ENCODE measurements at places on chromosomes 13 and 19. TPM values are rescaled to one million over a fixed set of nuclear protein-coding genes. Genes with fewer than 3 reads are reported as not detected.
A peak's percentile ranks its signal among the peaks of the same experiment; 100 is the strongest.

DNA sequence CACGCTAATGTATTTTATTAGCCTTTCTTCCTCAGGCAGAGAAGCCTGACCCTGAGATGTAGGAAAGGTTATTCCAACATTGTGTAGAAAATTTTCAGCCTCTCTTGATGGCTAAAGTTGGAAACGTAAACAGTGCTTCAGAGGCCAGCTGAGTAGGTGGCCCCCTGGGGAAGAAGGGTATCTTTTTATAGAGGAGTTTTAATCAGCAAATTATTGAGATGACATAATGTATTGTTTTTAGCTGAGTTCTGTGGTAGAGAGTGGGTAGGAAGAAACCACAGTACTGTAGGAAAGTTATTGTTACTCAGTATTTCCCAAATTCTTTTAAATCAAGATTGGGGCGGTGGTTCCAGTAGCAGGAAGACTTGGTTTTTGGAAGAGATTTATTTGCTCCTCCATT is 268.8 kb downstream of the DLEU7 start:
- no peaks in the 10 kb centered on the region for H3K36me3 ChIP-seq
- H3K27ac ChIP-seq = peak overlapping the region; percentile 82
- no peak overlapping the region for H3K4me3 ChIP-seq
- peaks cover 73% of the 10 kb centered on the region for H3K4me1 ChIP-seq
- H3K27me3 ChIP-seq = no peaks in the 10 kb centered on the region
- DNase-seq = no peak

GRCh38 chr19:16645140-16645539 is 14.8 kb downstream of the SMIM7 start:
- no peak for DNase-seq
- no peaks in the 10 kb centered on the region for H3K27me3 ChIP-seq
- no peak overlapping the region for H3K27ac ChIP-seq
- peaks cover 10% of the 10 kb centered on the region for H3K36me3 ChIP-seq
- H3K4me3 ChIP-seq = no peak overlapping the region
- H3K4me1 ChIP-seq = no peaks in the 10 kb centered on the region

- peaks cover 57% of the 10 kb centered on the region for H3K4me1 ChIP-seq
- DNase-seq = no peak
- H3K4me3 ChIP-seq = peak overlapping the region; percentile 52
- peaks cover 4% of the 10 kb centered on the region for H3K36me3 ChIP-seq
- peak overlapping the region; percentile 88 for H3K27ac ChIP-seq
- H3K27me3 ChIP-seq = no peaks in the 10 kb centered on the region
These were observed 79.3 kb downstream of the KDM4B start for GRCh38 chr19:5048091-5048726.

DNA sequence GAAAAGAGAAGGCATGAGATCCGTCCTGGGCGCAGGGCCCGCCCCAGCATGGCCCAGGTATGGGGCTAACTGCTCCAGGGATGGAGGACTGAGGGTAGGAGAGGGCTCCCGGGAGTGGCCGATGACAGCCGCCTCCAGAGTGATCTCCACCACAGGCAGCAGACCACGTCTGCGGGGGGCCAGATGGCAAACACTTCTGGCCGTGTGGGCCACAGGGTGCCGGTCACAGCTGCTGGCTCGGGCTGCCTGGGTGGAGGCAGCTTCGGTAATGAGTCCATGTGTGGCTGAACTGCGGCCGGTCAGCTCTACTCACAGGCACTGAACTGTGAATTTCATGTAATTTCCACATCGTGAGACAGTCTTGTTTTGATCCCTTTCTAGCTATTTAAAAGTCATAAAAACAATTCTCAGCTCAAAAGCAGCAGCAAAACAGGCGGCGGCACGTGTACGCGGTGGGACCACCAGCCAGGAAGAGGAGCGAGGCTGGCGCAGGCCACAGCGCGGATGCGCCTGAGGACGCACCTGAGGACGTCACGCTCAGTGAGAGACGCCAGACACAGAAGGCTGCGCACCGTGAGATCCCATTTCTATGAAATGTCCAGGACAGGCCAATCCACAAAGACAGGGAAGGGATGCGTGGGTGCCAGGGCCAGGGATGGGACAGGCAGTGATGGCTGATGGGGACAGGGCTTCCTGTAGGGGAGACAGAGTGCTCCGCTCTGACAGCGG is 4.0 kb downstream of the LSM7 start:
- no peaks in the 10 kb centered on the region for H3K27me3 ChIP-seq
- H3K27ac ChIP-seq = no peak overlapping the region
- no peak for DNase-seq
- peaks cover 28% of the 10 kb centered on the region for H3K4me1 ChIP-seq
- H3K4me3 ChIP-seq = no peak overlapping the region

DNA sequence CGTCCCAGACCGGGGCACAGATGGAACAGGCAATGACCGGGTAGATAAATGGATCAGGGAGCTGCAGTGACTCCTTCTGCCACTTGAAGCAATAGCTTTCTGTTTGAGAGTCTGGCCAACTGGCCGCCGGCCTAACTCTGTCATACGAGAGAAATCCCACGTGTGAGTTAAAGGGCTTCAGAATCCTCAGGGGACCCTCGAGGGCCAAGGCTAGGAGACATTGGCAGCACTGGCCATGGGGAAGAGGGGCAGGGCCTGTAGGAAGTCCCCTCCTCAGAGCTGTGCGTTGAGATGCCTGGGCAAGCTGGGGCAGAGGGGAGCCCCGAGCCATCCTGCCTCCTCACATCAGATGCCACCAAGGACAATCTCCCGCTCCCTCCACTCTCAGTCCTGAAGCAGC is 51.6 kb downstream of the KLF2 start:
- H3K4me3 ChIP-seq = no peak overlapping the region
- H3K36me3 ChIP-seq = peaks cover 16% of the 10 kb centered on the region
- no peak for DNase-seq
- H3K27me3 ChIP-seq = no peaks in the 10 kb centered on the region

DNA sequence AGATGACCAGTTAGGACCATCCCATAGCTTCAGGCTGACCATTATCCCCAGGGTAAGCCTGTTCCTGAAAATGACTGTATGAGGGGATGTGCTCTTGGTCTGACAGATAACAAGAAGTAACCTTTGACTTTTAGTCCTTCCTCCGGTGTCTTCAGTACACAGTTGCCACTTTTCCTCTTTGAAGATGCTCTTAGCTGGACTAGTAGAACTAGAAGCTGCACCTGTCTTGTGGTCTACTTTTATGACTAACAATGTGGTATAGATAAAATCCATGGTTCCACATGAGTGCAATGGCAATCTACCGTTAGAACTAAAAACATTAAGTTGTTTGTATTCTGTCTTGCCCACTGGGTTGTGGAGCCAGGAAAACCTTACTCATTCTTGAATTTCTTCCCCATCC is 5.9 kb upstream of the RUBCNL start:
- no peak for DNase-seq
- H3K36me3 ChIP-seq = no peaks in the 10 kb centered on the region
- H3K27ac ChIP-seq = no peak overlapping the region
- no peak overlapping the region for H3K4me3 ChIP-seq
- peaks cover 7% of the 10 kb centered on the region for H3K4me1 ChIP-seq

DNA sequence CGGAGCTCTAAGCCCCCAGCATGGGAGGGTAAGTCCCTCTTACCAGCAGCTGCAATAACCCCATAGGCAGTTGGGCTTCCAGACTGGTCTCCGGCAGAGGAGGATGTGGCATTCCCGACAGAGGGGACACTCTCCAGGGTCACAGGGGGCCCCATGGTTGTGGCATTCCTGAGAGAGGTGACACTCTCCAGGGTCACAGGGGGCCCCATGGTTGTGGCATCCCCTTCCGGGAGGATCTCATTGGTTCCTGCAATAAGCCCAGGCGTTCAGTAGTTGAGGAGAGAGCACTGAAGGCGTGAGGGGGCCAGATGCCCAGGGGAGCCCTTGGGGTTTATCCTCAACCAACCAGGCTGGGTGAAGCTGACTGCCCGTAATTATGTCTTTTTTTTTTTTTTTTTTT is 5.4 kb downstream of the CD320 start:
- no peaks in the 10 kb centered on the region for H3K36me3 ChIP-seq
- no peak overlapping the region for H3K4me3 ChIP-seq
- peak; percentile 56 for DNase-seq
- no peaks in the 10 kb centered on the region for H3K27me3 ChIP-seq
- H3K27ac ChIP-seq = no peak overlapping the region
- H3K4me1 ChIP-seq = peaks cover 8% of the 10 kb centered on the region

GRCh38 chr19:2847507-2847906 is 6.2 kb downstream of the ZNF555 start:
- peaks cover 37% of the 10 kb centered on the region for H3K36me3 ChIP-seq
- no peak overlapping the region for H3K4me3 ChIP-seq
- no peak for DNase-seq
- H3K27ac ChIP-seq = no peak overlapping the region
- no peaks in the 10 kb centered on the region for H3K27me3 ChIP-seq
- H3K4me1 ChIP-seq = peaks cover 9% of the 10 kb centered on the region

- H3K27me3 ChIP-seq = peaks cover 19% of the 10 kb centered on the region
- H3K27ac ChIP-seq = no peak overlapping the region
- H3K36me3 ChIP-seq = no peaks in the 10 kb centered on the region
These were observed 163.9 kb downstream of the TEX29 start for GRCh38 chr13:111484141-111484925.

DNA sequence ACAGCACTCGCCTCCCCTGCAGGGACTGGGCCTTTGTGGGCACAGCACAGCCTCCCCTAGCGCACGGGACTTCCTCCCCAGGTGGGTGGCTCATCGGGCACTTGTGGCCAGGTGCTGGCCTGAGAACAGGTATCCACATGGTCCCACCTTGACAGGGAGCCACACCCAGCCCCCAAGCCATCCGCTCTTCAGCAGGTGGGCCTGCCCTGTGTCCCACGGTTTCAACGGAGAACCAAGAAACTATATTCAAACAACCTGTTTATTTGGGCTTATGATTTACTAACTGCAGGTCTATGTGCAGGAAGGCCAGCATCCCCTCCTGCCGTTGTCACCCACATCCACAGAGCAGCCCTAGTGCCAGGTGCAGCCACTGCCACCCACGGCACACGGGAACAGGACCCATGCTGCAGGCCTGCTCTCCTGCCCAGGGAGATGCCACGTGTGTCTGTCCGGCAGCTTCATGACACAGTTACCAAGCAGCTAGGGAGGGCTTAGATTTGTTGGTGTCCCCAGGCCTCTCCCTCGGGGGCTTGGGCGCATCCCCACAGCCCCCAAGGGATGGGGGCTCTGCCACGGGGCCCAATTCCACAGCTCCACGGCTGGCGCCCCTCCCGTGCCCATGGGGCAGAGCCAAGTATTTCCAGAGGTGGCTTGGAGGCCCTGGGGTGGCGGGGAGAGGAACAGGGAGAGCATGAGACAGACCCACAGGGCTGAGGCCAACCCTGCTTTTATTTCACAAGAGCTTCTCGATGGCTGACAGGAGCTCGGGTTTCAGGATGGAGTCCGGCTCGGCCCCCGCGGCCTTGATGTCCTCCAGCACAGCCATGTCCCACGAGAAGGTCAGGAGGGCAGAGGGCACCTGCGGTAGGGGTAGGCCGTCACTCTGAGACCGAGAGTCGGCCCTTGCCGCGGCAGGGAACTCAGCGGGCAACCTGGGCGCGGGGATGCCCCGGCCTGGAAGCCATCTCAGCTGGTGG is 12.5 kb downstream of the UBXN6 start:
- H3K27ac ChIP-seq = no peak overlapping the region
- peaks cover 9% of the 10 kb centered on the region for H3K36me3 ChIP-seq
- DNase-seq = no peak
- H3K4me3 ChIP-seq = no peak overlapping the region
- no peaks in the 10 kb centered on the region for H3K4me1 ChIP-seq
- no peaks in the 10 kb centered on the region for H3K27me3 ChIP-seq

DNA sequence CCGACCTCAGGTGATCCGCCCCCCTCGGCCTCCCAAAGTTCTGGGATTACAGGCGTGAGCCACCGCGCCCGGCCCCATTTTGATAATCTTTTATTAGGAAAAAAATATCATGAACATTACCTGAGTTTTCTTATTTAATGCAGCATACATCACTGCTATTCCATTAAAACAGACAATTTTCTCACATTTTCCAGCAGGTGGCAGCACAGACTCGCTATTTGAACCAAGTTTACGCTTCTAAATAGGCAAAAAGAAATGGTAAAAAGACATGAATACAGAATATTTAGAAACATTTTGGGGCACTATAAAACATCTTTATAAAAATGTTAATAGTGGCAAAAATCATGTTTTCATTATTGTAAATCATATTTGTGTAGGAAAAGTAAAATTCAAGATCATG is 903.1 kb downstream of the SLITRK6 start:
- DNase-seq = no peak
- H3K27ac ChIP-seq = no peak overlapping the region
- no peak overlapping the region for H3K4me3 ChIP-seq
- H3K27me3 ChIP-seq = peaks cover 2% of the 10 kb centered on the region
- no peaks in the 10 kb centered on the region for H3K4me1 ChIP-seq

- DNase-seq = no peak
- peaks cover 65% of the 10 kb centered on the region for H3K4me1 ChIP-seq
- peak overlapping the region; percentile 71 for H3K4me3 ChIP-seq
- H3K27me3 ChIP-seq = no peaks in the 10 kb centered on the region
- H3K36me3 ChIP-seq = no peaks in the 10 kb centered on the region
These were observed 3.5 kb downstream of the MYO9B start for GRCh38 chr19:17078920-17079709.

GRCh38 chr13:30318026-30318425 is 10.7 kb upstream of the KATNAL1 start:
- peaks cover 6% of the 10 kb centered on the region for H3K4me1 ChIP-seq
- no peak overlapping the region for H3K4me3 ChIP-seq
- H3K27me3 ChIP-seq = no peaks in the 10 kb centered on the region
- H3K36me3 ChIP-seq = peaks cover 4% of the 10 kb centered on the region
- H3K27ac ChIP-seq = no peak overlapping the region

GRCh38 chr13:78286748-78287147 is 316.6 kb downstream of the POU4F1 start:
- no peaks in the 10 kb centered on the region for H3K27me3 ChIP-seq
- no peak overlapping the region for H3K27ac ChIP-seq
- no peak for DNase-seq
- no peak overlapping the region for H3K4me3 ChIP-seq

GRCh38 chr19:47633996-47634395 is 25.1 kb downstream of the BICRA start:
- peaks cover 26% of the 10 kb centered on the region for H3K4me1 ChIP-seq
- H3K27me3 ChIP-seq = no peaks in the 10 kb centered on the region
- H3K36me3 ChIP-seq = no peaks in the 10 kb centered on the region
- no peak for DNase-seq

DNA sequence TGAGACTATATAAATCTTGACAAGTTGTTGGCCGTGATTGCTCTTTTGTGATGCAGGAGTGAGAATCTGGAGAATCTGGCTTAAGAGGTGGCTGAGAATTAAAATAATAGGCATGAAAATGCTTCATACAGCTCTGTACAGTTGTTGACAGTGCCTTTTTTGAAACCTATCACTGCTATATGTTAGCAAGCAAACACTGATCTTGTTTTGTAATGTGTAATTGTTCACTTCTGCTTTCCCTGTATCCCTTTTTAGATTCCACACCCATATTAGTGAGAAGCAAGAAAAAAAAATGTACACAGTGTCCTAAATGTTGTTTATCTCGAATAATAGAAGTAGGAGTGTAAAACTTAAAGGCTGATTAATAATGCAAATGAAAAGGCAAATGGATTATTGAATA is 31.1 kb downstream of the ITM2B start:
- peaks cover 37% of the 10 kb centered on the region for H3K36me3 ChIP-seq
- DNase-seq = no peak
- peaks cover 23% of the 10 kb centered on the region for H3K4me1 ChIP-seq
- H3K27me3 ChIP-seq = no peaks in the 10 kb centered on the region
- no peak overlapping the region for H3K27ac ChIP-seq
- H3K4me3 ChIP-seq = no peak overlapping the region

NLRP4 gene
- total RNA-seq = not detected

CEACAM3 gene
- total RNA-seq = not detected

ZNF285 gene
- total RNA-seq = 5.6 TPM

ZNF547 gene
- 2.9 TPM for total RNA-seq

FXYD3 gene
- total RNA-seq = not detected

ZNF582 gene
- total RNA-seq = 4.1 TPM

SLAIN1 gene
- total RNA-seq = 0.69 TPM
